ENCODE measurements at places on chromosomes 1 and 21. TPM values are rescaled to one million over a fixed set of nuclear protein-coding genes. Genes with fewer than 3 reads are reported as not detected.

DNA sequence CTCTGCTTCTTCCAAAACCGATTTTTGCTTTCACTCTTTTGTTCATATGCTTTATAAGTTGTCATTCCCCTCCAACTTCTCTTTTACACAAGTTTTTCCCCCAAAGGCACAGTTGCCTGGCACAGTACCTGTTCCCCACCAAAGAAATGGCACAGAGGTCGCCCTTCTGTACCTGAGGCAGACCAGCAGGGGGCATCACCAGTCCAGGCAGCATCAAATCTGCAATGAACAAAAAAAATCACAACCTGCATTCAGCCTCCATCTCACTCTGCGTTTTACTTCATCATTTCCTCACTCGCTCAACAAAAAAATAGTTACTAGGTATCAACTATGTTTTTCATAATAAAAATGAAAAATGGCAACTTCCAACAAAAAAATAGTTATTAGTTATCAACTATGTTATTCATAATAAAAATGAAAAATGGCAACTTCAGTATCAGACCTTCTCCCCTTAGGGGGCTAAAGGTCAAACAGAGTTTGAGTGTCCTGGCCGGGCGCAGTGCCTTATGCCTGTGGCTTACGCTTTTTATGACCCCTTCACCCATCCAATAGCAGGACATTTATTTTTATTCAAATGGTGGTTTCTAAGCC is 4.1 kb downstream of the EIF2D start:
- DNase-seq = no peak

- DNase-seq = no peak
Observed at GRCh38 chr1:205074084-205074483, 10.2 kb downstream of the TMEM81 start.

GRCh38 chr1:21963477-21964217 is 13.2 kb upstream of the CELA3B start:
- DNase-seq = peak; percentile 85

- DNase-seq = peak; percentile 58
Observed at GRCh38 chr1:85628791-85629531, 48.4 kb downstream of the CCN1 start.

DNA sequence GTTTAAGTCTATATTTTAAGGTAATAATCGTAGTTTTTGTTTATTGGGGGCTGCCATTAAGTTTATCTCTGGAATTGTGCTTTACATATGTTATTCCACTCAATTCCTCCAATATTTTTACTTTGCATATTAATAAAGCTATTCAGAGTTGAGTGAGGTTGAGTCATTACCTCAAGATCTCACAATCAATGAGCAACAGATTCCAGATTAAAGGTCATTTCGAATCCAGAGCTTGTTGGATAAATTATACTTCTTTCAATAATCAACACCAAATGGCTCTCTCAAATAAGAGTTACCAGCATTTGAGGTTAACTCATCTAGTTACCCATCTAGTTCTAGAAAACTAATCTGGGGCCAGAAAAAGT is 16.7 kb downstream of the RGS4 start:
- no peak for DNase-seq

- DNase-seq = no peak
Observed at GRCh38 chr1:76951153-76951552, 83.9 kb downstream of the ST6GALNAC5 start.

- DNase-seq = no peak
Observed at GRCh38 chr21:34523019-34523555, 11.1 kb upstream of the KCNE1 start.

- peak; percentile 43 for DNase-seq
Observed at GRCh38 chr1:44798481-44799365, 1.5 kb upstream of the PLK3 start.

- DNase-seq = peak; percentile 73
Observed at GRCh38 chr1:219670426-219671149, 57.7 kb upstream of the ZC3H11B start.

DNA sequence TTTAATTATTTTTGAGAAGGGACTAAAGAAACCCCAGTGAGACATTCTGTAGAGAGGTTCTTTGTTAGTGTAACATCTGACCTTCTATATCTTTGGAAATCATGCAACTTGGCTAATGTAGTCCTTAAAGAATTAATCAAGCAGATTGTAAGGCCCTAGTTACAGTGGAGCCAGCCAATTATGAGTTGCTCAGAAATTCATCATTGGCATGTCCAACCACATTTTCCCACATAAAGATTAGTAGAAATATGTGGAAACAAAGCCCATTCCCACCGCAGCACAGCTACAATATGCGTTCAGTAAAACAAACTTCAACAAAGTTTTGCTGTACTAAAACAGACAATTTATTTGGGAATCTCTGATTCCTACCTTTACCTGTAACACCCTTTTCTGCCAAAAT is 27.8 kb downstream of the WNT2B start:
- DNase-seq = no peak

DNA sequence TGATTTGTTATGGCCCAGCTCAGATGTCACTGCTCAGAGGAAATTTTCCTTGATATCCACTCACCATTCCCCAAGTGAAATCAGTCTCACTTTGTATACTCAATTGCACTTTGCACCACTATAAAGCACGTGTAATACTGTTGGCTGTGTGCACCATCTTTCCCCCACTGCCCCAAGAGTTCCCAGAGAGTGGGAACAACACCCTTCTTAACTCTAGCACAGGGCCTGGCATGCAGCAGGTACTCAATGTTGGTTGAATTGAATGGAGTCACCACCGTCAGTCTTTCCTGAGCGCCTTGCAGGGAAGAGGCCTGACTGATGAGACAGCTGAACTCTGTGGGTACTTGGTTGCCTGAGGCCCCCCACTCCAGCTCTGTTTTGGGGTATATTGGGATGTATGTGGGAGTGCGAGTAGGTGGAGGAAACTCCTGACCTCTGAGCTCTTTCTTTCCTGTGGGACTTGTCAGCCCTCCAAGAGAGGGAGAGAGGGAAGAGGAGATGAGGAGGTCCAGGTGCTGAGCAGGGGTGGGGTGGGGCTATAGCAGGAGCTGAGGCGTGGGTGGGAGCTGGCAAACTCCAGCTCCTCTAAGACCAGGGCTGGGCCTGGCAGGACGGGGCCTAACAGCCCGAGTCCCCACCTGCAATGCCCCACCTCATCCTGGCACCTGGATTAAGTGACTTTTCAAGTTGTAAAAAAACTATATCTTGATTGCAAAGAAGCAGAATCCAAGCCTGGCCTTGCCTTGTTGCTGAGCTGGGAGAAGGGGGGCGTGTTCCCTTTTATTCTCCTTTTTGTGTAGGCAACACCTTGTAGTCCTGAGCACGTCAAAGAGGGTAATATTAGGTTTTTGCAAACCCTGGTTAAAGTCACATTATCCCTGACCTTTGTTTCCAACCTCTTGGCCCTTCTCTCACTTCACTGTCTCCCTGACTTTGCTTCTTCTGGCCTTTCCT is 19.4 kb upstream of the WASF2 start:
- DNase-seq = no peak

DNA sequence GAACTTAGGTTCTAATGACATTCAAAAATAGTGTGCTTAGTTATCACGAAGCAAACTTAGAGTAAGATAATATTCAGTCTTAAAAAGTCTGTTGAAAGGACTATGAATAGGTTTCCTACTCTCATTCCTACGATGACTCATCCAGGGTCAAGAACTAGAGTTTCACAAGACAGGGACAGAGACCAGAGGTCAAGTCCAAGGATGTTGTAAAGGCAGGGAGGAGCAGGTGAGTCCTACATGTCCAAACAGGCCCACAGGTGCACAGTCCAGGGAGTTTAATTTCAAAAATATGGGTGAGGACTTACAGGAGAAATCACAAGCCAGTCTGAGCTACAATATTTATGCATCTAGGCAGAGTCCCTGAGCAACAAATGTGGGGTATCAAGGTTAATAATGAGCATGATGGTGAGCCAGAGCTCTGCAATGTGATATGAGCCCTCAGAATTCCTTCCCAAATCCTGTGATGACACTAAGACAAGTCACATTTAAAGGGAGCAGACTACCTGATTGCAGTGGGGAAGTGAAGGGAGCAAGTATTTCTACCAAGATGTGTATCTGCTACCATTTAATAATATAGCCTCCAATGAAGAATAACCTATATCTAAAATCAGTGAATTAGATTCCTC is 100.0 kb upstream of the NRIP1 start:
- no peak for DNase-seq

GRCh38 chr21:39604951-39605350 is 7.8 kb upstream of the B3GALT5 start:
- no peak for DNase-seq

- no peak for DNase-seq
Observed at GRCh38 chr1:87044840-87045239, 130.4 kb downstream of the HS2ST1 start.

- DNase-seq = no peak
Observed at GRCh38 chr1:64184003-64184440, 19.4 kb upstream of the UBE2U start.

DNA sequence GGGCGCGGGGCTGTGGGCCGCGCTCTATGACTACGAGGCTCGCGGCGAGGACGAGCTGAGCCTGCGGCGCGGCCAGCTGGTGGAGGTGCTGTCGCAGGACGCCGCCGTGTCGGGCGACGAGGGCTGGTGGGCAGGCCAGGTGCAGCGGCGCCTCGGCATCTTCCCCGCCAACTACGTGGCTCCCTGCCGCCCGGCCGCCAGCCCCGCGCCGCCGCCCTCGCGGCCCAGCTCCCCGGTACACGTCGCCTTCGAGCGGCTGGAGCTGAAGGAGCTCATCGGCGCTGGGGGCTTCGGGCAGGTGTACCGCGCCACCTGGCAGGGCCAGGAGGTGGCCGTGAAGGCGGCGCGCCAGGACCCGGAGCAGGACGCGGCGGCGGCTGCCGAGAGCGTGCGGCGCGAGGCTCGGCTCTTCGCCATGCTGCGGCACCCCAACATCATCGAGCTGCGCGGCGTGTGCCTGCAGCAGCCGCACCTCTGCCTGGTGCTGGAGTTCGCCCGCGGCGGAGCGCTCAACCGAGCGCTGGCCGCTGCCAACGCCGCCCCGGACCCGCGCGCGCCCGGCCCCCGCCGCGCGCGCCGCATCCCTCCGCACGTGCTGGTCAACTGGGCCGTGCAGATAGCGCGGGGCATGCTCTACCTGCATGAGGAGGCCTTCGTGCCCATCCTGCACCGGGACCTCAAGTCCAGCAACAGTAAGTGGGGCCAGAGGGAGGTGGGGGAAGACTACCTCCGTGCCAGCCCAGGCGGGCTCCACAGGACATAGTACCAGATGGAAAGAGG is 808 bp downstream of the MAP3K21 start:
- peak; percentile 46 for DNase-seq

- DNase-seq = no peak
Observed at GRCh38 chr21:39774227-39774626, 29.2 kb downstream of the IGSF5 start.

GRCh38 chr1:92461364-92462097 is 25.2 kb downstream of the GFI1 start:
- no peak for DNase-seq

DNA sequence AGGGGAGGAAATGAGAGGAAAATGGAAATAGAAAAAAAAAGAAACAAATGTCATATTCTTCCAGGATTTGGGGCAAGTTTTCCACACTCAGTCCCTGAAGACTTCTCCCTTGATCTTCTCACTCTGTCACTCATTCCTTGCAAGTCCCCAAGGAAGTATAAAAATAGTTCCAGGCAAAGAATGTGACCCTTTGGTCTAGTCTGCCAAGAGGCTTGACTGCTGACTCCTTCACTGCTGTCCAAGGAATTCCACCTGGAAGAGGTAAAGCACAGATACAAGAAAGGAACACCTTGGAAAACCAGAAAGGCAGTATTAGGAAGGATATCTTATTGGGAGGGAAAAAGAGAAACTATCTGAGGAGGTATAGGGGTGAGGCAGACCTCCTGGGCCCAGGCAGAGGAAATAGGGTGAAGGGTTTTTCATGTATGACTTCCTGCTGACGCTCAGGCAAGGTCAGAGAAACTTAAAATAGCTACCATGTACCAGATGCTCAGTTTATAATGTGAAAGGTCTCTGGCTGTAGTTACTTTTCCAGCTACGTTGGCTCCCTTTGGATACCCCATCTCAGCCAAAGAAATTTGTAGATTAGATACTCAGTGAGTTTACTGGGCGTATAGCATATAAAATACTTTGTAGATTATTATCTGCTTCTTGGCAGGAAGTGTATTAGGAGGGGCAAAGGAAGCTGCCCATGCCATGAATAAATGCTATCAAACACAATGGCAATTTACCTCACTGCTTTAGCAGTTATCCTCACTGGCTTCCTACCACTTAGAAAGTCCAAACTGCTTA is 2.0 kb upstream of the GJA5 start:
- no peak for DNase-seq

DNA sequence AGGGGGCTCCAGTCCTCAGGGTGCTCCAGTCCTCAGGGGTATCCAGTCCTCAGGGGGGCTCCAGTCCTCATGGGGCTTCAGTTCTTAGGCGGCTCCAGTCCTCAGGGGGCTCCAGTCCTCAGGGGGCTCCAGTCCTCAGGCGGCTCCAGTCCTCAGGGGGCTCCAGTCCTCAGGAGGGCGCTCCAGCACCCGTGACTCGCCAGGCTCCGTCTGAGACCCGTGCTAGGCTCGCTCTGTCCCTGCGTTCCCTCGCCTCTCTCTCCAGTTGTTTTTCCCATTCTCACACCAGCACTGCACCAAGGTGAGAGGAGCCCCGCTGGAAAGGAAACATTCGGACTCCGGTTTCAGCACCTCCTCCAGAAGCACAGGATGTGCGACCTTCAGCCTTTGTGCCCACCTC is 9.4 kb upstream of the OR2M2 start:
- DNase-seq = no peak

DNA sequence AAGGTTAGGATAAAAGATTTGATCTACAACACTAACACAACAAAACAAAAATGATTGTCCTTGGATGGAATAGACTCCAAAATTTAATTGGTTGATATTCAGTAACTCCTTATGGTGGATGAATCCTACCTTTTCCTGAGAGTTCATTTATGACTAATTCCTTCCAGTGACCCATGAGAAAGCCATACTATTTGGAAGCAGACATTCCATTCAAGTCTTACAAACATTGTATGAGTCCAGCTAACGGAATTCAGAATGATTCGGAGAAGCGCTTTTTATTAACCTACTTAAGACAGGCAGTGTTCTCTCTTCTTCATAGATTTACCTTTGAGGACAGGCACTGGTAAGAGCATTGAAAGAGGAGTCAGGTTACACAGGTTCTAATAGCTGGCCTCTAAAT is 155.6 kb upstream of the ZNF648 start:
- DNase-seq = no peak

- DNase-seq = no peak
Observed at GRCh38 chr1:65072845-65073244, 75.2 kb upstream of the AK4 start.

- DNase-seq = no peak
Observed at GRCh38 chr1:212943393-212943710, 7.0 kb upstream of the VASH2 start.

DNA sequence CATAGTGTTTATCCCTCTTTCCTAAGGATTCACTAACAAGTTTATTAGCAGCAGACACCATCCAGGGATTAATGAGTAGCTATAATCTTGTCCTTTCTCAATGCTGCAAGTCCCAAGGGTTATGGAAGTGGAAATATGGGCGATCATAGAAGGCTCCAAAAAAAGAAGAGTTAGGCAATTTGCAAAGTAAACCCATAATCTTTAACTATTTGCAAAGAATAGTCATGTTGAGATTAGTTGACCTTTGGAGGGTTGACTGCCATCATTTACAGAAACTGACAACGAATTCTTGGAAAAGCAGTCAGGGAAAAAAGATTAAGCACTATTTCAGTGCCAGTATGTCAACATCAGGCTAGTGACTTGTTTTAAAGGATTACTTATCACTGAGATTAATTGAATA is 169.9 kb downstream of the KCNT2 start:
- no peak for DNase-seq

The XPR1 gene
- total RNA-seq = 38.6 TPM

The PDZK1IP1 gene
- total RNA-seq = not detected

The MIXL1 gene
- total RNA-seq = not detected

The EEIG2 gene
- total RNA-seq = 5.1 TPM

The RASSF5 gene
- total RNA-seq = 3.9 TPM

The RGS13 gene
- 0.30 TPM for total RNA-seq

The VANGL2 gene
- total RNA-seq = 1.9 TPM

The PTPRU gene
- 22.1 TPM for total RNA-seq

The SYTL1 gene
- 0.43 TPM for total RNA-seq

All from Right ventricle myocardium superior (tissue), 1 donor.